ENCODE measurements at places on chromosomes 1 and 21.

DNA sequence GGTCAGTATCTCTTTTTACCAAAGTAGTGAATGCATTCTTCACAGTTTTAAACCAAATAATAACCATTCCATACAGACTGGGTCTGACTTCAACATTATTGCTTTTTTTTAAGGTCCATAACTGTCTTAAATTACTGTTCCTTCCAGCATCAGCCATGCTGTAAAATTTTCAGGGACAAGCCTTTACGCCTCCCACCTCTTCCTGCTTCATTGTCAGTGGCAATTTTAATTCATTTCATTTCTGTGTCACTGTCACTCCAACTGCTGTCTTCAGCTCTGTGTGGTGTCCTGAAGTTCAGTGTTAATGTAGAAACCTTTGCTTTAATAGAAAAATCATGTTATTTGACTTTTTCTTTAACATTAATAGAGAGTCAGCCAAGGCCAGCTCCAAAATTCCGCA, 365.6 kb upstream of the PTBP2 start:
- DNase-seq, result no peak

DNA sequence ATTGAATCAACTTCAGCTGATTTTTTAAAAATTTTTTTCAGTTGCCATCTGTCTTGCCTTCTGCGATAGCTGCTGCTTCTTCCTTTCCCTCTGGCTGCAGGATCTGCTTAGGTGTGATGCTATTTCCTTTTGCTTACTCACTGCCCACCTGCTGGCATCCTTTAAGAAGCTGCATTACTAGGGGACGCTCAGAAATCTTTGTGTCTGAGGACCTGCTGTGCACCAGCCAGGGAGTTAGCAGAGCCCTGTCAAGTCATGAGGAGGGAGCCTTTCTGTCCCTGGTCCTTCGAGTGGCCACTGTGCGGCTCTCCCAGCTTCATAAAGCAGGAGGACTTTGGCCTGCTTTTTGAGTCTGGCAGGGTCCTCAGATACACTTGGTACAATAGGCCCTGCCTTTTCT, 327.8 kb downstream of the USH2A start:
- no peak for DNase-seq

DNA sequence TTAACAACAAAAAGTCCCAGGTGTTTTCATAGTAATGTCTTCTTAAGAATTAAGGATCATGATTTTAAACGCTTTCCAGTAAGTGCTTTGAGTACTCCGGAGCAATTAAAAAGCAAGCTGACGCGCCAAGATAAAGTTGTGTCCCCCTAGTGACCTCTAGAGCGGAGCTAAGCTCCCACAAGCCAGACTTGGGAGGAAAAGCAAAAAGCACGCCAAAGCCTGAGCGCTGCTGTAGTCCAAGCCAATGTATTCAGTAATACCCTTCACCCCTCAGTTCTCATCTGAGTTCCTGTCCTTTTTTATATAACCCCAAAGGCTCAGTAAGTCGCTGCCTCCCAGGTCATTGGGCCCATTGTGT, 3.5 kb upstream of the SLC44A5 start:
- DNase-seq, result no peak

DNA sequence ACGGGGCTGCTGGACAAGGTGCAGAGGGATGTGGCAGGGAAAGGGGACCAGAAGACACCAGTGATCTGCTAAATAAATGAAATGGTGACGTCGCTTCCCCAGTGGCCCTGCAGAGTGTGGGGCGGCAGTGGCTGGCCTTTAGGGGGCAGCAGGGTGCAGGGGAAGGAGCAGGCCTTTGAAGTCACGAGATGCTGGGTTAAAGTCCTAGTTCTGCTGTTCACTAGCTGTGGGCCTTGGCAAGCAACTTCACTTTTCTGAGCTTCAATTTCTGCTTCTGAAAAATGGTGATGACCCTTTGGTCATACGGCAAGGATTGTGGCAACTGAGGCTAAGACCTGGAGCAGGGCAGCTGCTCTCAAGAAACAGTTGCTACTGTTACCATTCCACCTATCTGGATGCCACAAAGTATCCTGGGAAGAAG, 9.2 kb upstream of the GALE start:
- DNase-seq, result peak; percentile 84

DNA sequence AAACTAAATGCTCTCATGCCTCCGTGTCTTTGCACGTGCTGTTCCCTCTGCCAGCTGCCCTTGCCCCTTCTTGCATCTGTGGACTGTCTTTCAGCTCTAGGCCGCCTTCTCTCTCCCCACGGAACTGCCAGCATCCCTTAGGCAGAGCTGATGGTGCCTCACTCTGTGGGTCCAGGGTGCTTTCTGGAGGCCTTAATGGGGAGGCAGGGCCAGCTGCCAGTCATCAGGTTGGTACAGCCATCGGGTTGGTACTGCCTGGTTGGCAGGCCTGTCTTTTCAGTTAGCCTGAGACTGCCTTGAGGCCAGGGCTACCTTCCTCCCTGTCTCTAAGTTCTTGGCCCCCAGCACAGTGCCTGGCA, 61.4 kb upstream of the TARBP1 start:
- DNase-seq, result no peak

DNA sequence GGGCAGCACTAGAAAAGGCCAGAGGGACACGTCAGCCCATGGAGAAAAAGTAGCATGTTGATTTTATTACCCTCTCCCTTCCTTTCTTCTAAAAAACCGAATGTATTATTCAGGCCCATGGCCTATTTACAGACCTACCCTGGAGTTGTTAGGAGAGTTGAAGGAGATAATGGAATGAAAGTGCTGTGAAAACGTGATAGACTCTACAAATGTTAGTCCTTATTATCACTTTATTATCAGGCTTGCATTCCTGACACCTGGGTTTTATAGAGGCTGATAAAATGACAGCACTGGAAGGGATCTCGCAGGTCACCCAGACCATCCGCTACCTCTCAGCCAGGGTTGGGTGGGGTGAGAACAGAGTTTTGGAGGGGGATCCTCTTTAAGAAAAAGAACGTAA, 60.6 kb upstream of the TLR5 start:
- DNase-seq, result no peak

All from activated naive CD4-positive, alpha-beta T cell treated with anti-CD3 and anti-CD28 coated beads, Interleukin-2, amount 50 U/mL, for 16 hours (primary cell).